ENCODE measurements at places on chromosomes 13 and 19.

- DNase-seq, result no peak
These were observed 26.1 kb downstream of the PPP5C start for GRCh38 chr19:46372901-46373490.

GRCh38 chr13:109750221-109750775 lies 36.1 kb downstream of the IRS2 start:
- no peak for DNase-seq

DNA sequence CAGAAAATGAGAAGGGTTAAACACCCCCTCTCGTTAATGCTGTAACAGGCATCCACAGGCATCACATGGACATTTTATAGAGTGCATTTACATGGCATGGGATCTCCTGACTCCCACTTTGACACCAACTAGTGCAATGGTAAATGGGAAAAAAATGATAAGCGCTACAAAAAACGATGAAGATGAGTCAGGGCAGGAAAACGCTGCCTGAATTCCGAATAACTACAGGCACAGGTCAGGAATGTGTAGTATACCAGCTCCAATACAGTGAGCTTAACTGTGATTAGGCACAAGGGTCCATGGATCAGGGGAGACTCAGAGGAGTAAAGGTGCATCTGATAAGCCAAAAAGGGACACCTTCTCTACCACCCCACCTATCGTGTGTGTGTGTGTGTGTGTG lies 223.6 kb downstream of the FOXO1 start:
- DNase-seq, result no peak

GRCh38 chr13:111296417-111296816 lies 24.0 kb upstream of the TEX29 start:
- no peak for DNase-seq

DNA sequence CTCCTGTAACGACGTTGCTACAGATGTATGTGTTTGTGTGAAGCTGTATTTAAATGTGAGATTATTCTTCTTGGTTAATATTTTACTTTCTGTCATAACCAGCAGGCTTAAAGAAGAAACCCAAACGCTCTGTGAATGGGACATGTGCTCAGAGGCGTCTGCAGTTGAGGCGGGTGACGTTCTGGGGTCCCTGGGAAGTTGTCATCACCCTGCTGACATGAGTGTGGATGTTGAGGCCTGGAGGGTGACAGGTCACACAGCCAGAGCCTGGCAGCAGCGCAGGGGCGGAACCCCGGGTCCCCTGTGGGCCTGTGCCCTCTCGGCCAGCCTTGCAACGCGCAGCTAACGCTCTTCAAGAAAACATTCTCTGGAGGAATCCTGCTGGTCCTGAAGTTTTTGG lies 16.6 kb downstream of the RASA3 start:
- no peak for DNase-seq
